ENCODE measurements at places on chromosomes 1 and 21. TPM values are rescaled to one million over a fixed set of nuclear protein-coding genes. Genes with fewer than 3 reads are reported as not detected.

The IFNLR1 gene
- polyA plus RNA-seq: 2.2 TPM

The FLG2 gene
- polyA plus RNA-seq: 0.04 TPM

The DMRTB1 gene
- polyA plus RNA-seq: not detected

The ACTL8 gene
- not detected for polyA plus RNA-seq

The HAPLN2 gene
- 0.14 TPM for polyA plus RNA-seq

The GJA8 gene
- not detected for polyA plus RNA-seq

The PTAFR gene
- 3.1 TPM for polyA plus RNA-seq

The OSCP1 gene
- 3.0 TPM for polyA plus RNA-seq

The TMEM125 gene
- 10.9 TPM for polyA plus RNA-seq
